Right hindlimb (tissue), 1 donor: ENCODE measurements at places on chromosomes 4 and X.

GRCh38 chrX:132393485-132393884 lies 95.4 kb downstream of the MBNL3 start:
- no peak for DNase-seq

DNA sequence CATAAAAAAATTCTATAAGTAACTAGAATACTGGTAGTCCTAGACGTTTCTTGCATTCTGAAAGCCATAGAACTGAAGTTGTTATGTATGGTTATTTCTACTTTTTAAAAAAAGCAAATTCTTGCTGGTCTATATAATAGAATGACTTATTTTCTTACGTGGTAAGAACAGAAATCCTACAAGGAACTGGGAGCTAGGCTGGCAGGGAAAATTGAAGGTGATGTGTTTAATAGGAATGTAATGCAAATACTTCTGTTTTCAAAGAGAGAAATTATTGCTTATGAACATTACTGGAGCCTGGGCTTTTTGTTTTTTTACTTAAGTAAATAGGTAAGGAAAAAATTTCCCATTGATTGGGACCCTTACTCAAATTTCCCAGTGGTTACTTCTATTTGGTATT lies 8.9 kb downstream of the CCNA2 start:
- no peak for DNase-seq

DNA sequence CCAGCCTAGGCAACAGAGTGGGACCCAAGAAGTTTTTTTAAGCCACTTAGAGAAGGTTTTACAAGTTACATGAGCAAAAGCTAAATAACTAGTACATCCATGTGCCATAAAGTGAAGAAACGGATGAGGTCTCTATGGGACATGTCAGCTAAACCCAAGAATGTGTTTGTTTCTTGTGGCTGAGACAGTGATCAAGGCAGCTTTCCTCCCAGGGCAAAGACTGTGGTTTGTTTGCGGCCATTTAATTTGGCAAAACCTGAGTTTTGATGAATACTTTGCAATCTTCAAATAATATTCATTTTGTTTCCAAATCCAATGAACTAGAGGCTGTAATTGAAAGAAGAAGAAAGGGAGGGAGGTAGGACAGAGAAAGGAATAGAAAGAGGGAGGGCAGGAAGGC lies 44.9 kb upstream of the SLC2A9 start:
- no peak for DNase-seq

DNA sequence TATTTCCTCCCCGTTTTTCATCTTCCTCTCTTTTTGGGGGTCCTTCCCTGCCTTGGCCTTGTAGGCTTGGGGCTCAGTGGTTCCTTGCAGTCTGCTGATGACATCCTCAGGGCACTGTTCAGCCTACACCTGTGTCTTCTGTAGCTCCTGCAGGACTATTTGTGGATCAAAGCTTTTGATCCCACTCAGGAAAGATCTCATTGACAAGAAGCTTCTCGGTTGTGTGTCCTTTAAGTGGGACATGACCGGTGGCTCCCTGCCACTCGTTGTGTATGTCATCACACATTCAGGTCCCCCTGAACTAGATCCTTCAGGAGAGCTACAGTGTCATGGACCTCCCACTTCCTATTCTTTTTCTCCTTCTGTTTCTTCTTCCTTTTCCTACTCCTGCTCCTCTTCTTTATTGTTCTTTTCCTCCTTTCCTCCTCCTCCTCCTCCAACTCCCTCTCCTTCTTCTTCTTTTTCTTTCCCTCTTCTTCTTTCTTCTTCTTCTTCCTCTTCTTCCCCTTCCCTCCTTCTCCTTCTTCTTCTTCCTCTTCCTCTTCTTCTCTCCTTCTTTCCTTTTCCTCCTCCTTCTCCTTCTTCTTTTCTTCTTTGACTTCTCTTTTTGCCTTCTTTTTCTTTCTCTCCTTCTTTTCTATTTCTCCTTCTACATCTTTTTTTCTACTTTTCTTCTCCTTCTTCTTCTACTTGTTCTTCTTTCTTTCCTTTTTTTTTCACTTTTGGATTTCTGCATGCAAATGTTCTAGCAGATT lies 67.8 kb downstream of the NBDY start:
- DNase-seq: no peak

- DNase-seq: no peak
Observed at GRCh38 chrX:40087425-40088298, 10.1 kb downstream of the BCOR start.

GRCh38 chr4:7007944-7008343 lies 35.2 kb upstream of the TADA2B start:
- no peak for DNase-seq

DNA sequence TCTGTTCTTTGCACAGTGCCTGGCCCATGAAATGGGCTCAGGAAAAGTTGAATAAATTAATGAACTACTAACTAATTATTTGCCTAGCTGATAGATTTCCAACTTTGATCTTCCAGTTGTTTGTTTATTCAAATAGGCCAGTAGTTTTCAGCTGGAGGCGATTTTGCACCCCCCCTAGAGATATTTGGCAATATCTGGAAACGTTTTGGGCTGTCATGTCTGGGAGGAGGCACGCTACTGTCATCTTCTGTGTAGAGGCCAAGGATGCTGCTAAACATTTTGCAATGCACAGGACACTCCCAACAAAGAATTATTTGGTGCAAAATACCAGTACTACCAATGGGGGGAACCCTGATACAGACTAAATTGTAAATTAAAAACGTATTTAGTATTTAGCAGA lies 81.9 kb downstream of the VCX2 start:
- DNase-seq: no peak

- DNase-seq: no peak
Observed at GRCh38 chrX:18707426-18708049, at the start of gene PPEF1. PPEF1 (plus strand) TSS chrX:18707645; CDS start chrX:18707781, 136 bp downstream.

GRCh38 chr4:150561143-150561737 lies 20.7 kb upstream of the MAB21L2 start:
- DNase-seq: no peak

GRCh38 chrX:38347136-38347535 lies 5.3 kb upstream of the OTC start:
- DNase-seq: no peak

GRCh38 chrX:120335289-120335688 lies 24.0 kb upstream of the TMEM255A start:
- no peak for DNase-seq

DNA sequence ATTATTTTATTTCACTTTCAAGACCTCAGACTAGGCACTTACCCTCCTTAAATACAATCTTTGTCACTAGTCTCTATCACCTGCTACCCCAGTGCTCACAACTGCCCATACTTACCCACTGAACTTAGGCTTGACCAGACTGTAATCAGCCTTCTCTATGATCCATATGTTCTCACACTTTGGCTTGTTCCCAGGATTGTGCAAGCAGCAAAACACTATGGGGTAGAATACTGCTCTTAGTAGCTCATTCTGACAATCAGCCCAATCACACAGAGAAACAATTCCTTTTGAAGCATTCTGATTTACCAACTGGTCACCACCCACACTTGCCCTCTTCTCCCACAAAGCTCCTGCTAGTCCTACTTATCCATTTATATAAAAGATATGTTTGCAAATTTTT lies 878.3 kb downstream of the FSTL5 start:
- no peak for DNase-seq

GRCh38 chrX:131910586-131910985 lies 112.5 kb upstream of the STK26 start:
- DNase-seq: no peak

DNA sequence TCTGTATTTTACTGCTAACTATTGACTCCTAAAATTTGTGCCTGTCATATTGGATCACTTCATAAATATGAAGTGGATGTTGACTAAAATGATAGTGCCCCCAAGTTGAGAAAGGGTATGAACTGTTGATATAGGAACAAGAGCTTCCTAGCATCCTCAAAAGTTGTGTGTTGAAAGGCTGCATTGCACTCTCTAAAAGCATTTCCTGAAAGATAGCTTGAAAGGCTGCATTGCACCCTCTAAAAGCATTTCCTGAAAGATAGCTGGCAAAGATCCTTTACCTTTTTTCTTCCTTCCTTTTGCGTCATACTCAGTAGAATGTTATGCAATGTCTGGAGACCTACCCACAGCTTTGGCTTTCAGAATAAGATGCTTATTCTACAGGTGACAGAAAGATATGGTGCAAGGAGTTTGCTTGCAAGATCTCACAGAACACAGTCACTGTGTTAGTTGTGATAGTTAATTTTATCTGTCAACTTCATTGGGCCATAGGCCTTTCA lies 274.6 kb upstream of the GALNTL6 start:
- no peak for DNase-seq

- no peak for DNase-seq
Observed at GRCh38 chrX:140510895-140511295, 6.0 kb upstream of the SOX3 start.

GRCh38 chr4:144584428-144584827 lies 61.5 kb upstream of the HHIP start:
- DNase-seq: no peak

GRCh38 chr4:77062856-77063255 lies 12.9 kb downstream of the CCNI start:
- DNase-seq: no peak

DNA sequence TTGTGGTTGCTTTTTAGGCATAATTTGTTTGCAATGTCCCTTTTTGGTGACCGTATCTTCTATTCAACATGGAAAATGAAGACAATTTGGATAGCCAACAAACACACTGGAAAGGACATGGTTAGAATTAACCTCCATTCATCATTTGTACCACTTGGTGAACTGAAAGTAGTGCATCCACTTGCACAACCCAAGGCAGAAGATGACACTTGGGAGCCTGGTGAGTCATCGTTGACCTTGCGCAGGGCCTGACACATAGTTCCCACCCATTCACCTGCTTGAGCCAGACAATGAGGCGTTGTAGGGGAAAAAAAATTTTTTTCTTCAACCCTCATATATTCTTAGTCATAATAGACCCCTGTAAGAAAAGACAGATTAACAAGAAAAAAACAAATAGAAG lies 32.4 kb downstream of the EGF start:
- no peak for DNase-seq
